SK-MEL-5 (cell line): ENCODE measurements at places on chromosomes 6 and 20. TPM values are rescaled to one million over a fixed set of nuclear protein-coding genes. Genes with fewer than 3 reads are reported as not detected.

The TRIM31 gene
- not detected in 2 replicates for total RNA-seq

The FAM135A gene
- total RNA-seq = 11.5 and 12.5 TPM in 2 replicates

The ULBP1 gene
- not detected in 2 replicates for total RNA-seq

The IER3 gene
- 143 and 149 TPM in 2 replicates for total RNA-seq

The HLA-B gene
- total RNA-seq = 179 and 192 TPM in 2 replicates

The SMOC2 gene
- total RNA-seq = 0.05 TPM in 1 of 2 replicates, not detected in the other

The HDGFL1 gene
- total RNA-seq = not detected in 2 replicates

The HLA-DMB gene
- 1.9 and 2.6 TPM in 2 replicates for total RNA-seq

The KCNK17 gene
- not detected in 2 replicates for total RNA-seq

The VAPB gene
- 26.7 and 27.8 TPM in 2 replicates for total RNA-seq

The TREML1 gene
- total RNA-seq = not detected in 2 replicates

The PBOV1 gene
- not detected in 2 replicates for total RNA-seq

The BPI gene
- total RNA-seq = not detected in 2 replicates

The SGK1 gene
- total RNA-seq = 574 and 592 TPM in 2 replicates
